ENCODE measurements at places on chromosomes 1 and 21.

DNA sequence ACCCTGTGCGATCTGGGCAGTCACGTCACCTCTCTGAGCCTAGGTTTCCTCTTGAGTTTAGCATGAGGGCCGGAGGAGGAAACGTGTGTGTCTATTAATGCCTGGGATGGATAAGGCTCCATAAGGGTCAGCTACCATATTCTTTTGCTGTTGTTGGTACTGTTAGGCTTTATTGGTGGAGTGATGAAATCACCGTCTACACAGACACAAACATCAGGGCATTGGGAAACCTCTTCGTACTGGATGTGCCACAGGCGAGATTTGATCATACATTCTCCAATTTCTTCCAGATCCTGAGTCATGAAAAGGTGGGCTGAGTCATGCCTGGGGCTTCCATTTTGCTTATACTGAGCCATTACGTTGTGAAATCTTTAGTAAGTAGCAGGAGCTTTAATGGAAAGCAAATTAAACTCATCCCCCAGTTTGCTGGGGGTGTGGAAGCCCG is 24.9 kb upstream of the GRHL3 start:
- peak; percentile 84 for DNase-seq

- DNase-seq = no peak
These were observed 32.6 kb downstream of the CLEC20A start for GRCh38 chr1:178464141-178464540.

- no peak for DNase-seq
These were observed 30.6 kb downstream of the C2CD2 start for GRCh38 chr21:41923186-41923585.

- no peak for DNase-seq
These were observed 3.1 kb downstream of the MCL1 start for GRCh38 chr1:150576367-150576711.

GRCh38 chr1:115428676-115429075 is 90.6 kb upstream of the NGF start:
- no peak for DNase-seq

- no peak for DNase-seq
These were observed 72.6 kb upstream of the SDC3 start for GRCh38 chr1:30981172-30981571.

GRCh38 chr1:9225411-9225785 is 9.2 kb upstream of the H6PD start:
- no peak for DNase-seq

DNA sequence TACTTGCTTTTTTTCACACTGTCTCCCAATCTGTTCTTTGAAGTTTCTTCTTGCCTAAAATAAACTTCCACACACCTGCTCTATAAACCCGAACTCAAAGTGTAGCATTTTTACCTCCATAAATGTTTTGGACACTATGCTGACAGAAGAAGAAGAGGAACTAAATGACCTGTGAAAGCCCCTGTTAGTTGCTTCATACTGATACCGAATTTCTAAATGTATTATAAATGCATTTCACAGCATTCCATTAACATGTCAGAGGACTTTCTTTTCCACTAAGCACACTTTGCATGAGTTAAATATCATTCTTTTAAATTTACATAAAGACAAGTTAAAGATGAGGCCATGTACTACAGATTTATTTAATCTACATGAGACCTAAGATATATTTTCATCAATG is 281.0 kb downstream of the SMYD3 start:
- no peak for DNase-seq

DNA sequence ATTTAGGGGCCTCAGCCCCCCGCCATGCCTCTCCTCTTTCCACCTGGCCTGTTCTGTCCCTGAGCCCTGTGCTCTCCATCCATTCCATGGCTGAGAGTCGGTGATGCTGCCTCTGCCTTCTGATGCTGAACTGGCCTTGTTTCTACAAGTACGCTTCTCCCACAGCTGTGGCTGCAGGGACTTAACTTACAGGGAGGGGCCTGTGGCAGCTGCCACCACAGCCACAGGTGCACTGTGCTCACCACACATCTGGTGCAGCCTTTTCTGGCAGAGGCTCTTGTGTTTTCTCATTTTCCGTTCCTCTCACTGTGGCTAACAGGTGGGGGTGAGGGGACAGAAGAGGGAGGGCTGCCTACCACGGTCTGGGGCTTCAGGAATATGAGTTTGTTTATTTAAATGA is 4.2 kb downstream of the FMO1 start:
- no peak for DNase-seq

- no peak for DNase-seq
These were observed 44.9 kb downstream of the GADD45A start for GRCh38 chr1:67729872-67730271.
